Stimulated activated CD4-positive, alpha-beta T cell treated with anti-CD3 and anti-CD28 coated beads, Interleukin-1b, Interleukin-23, amount 100 ng/mL, for 48 hours (primary cell): ENCODE measurements at places on chromosomes 13 and 19.

DNA sequence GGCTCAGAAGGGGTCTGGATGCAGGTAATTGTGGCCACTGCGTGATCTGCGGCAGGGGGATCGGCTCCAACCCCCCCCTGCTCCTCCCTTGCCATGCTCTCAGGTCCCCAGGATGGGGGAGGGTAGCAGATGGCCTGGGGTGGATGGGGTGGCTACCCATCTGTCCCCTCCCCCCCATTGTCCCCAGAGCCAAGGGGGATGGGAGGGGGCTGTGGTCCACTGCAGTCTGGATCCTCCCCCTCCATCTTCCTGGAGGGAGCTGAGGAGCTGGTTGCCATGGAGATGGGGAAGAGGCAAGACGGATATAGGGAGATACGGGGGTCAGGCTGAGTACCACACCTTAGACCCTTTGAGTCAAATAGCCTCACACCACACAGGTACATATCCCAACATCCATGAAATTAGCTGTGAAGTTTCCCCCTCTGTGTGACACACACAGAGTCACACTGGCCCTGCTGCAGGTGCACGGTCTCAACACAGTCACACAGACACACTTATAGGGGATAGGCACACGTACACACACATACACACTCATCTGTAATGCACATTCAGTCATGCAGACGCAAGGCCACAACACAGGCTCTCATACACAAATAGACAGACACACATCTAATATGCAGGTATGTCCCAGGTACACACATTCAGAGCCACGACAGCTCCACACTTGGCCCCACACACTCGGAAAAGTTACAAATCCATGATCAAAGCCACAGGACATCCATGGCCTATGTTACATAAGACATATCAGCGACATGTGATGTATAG, 1.8 kb upstream of the NOVA2 start:
- no peak for DNase-seq

DNA sequence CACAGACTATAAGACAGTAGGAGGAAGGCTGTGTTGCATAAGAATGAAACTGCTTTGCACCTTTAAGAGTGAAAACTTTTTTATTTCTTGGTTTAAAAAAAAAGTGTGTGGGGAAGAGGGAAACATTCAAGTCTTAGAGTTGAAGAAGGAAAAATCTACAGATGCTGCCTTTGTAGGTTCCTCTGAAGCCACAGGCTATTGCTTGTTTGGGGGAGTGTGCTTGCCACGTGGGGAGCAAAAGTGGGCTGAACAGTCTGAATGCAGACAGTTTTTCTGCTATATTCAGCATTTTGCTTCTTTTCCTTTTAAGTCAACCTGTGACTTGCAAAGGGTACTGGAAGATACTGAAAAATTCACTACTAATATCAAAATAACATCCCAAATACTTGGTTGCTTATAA, 36.9 kb downstream of the EFNB2 start:
- no peak for DNase-seq

GRCh38 chr13:50080203-50080910, 65.1 kb downstream of the KCNRG start:
- DNase-seq = peak; percentile 27

DNA sequence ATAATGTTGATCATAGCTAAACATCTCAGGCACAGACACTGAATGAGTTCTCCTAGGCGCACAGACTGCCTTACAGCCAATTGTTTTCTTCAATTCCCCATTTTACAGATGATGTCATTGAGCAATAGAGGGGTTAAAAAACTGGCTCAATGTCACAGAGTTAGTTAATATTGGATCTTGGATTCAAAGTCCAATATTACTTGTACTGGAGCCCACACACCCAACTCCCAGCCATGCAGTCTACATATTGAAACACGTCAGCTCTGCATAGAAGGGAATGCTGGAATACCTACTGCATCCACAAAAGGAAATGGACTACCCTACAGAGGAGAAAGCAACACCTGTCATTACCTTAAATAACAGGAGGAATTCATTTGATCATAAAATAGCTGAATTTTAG, 76.1 kb upstream of the SLC15A1 start:
- no peak for DNase-seq

DNA sequence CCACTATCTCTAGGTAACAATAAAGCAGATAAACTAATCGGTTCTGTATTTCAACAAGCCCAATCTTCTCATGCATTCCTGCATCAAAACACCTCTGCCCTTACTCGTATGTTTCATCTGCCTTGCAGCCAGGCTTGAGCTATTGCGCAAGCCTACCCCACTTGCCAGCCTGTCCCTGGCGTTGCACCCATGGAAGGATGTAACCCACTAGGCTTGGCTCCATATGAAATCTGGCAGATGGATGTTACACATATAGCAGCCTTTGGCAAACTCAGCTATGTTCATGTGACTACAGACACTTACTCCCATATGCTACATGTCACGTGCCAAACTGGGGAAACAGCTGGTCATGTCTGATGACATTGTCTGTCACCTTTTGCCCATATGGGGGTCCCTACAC, 11.9 kb upstream of the ZNF549 start:
- no peak for DNase-seq

DNA sequence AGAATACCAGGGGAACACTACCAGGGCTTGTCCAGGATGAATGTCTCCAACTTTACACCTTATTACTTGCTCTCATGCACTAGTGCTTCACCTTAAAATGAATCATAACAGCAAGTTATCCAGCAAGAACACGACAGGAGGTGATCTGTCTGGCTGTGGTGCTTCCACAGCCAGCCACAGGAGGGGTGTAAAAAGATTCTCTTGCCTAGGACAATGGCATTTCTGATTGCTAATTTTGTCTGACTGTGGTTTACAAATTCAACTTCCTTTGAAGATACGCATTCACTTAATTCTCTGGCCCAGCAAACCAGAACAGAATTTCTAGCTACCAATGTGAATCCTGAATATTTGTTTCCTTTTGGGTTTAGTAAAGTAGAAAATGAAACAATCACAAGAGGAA, 23.1 kb upstream of the COG3 start:
- DNase-seq = peak; percentile 25

DNA sequence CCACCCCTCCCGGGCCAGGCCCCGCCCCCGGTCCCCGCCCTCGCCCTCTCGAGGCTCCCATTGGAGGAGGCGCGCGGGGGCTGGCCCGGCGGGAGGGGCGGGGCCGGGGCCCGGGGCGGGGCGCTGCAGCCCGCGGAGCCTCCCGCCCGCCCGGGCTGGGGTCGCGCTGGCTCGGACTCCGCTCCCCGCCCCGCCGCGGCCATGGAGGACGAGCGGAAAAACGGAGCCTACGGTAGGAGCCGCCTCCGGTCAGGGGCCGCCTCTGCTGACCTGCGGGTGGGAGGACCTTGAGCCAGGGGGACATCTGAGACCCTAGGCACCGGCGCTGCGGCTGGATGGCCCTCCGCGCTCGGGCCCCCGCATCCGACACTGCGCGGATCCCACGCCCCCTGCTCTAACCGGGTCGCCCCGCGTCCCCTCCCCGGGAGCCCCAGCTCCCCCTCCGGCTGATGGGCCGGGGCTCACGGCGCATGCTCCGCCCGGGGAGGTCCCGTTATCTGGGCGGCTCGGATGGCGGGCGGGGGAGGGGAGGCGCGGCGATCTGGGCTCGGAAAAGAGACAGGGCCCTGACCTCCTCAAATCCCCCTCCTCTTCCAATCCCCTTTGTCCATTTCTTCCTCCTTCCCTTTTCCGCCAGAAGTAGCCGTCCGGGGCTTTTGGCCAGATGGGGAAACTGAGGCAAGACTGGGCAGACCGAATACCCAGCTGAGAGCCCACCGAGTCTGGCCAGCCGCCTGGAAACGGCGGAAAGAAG, 15.4 kb upstream of the AP1M2 start:
- peak; percentile 89 for DNase-seq

DNA sequence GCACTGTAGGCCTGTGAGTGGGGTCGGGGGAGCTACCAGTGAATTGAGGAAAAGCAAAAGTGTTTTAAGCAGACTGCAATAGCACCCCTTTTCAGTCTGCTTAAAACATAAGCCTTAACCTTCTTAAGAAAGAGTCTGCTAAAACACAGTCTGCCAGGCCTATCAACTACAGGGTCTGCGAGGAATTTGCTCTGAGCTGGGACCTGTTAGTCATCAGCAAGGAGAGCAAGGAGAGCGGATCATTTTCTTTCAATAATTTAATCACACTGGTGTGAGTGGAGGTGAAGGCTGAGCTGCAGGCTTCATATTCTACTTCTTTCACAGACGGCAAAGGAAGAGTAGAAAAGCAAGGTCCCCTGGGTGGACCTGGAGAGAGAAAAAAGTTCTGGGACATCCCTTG, 342.7 kb downstream of the ENOX1 start:
- no peak for DNase-seq

GRCh38 chr19:55460670-55461258, 678 bp downstream of the ISOC2 start:
- peak; percentile 46 for DNase-seq

- no peak for DNase-seq
These were observed 6.0 kb upstream of the ELAVL3 start for GRCh38 chr19:11486661-11487503.

DNA sequence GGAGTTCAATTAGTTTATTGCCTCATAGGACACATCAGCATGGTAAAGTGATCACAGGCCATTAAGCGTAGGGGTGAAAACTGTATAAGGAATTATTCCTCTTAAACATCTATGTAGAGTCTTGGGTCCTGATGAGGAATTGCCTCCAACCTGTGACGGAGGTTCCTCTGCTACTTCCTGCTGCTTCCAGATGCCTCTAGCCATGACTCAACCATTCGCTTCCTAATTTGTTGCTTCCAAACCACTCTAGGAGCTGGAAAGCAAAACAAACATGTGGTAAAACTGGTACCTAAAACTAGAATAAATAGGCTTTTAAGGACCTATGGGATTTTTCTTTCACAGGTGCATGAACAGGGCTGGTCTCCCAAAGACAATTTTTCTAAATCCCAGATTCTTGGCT, 253.8 kb downstream of the KLF12 start:
- DNase-seq = no peak

- no peak for DNase-seq
These were observed 37.2 kb downstream of the METTL21C start for GRCh38 chr13:102657630-102658029.

DNA sequence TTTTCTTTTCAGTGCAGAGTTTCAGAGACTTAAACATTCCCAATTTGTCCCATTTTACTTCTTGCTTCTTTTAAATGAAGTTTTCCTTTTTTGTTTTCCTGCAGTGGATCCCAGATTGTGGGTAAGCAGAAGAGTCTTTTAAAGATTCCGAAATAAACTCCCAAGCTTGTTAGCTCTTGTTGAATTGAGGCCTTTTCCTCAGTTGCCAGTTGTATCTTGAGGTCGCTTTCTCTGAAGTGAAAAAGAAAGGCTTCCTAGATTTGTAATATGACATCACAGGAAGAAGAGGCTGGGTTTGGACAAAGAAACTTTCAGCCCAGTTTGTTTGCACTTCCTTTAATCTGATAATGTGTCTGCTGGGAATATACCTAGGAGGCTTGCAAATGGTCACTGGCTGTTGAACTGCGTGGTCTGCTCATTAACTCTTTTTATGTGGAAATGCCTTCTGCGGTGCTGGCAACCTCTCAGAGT, at the start of gene LPAR6:
TSS of gene LPAR6 (minus strand) at position 233 of the 471 bp plus-strand sequence. CDS start 690 bp downstream, outside the sequence.
- DNase-seq = no peak

DNA sequence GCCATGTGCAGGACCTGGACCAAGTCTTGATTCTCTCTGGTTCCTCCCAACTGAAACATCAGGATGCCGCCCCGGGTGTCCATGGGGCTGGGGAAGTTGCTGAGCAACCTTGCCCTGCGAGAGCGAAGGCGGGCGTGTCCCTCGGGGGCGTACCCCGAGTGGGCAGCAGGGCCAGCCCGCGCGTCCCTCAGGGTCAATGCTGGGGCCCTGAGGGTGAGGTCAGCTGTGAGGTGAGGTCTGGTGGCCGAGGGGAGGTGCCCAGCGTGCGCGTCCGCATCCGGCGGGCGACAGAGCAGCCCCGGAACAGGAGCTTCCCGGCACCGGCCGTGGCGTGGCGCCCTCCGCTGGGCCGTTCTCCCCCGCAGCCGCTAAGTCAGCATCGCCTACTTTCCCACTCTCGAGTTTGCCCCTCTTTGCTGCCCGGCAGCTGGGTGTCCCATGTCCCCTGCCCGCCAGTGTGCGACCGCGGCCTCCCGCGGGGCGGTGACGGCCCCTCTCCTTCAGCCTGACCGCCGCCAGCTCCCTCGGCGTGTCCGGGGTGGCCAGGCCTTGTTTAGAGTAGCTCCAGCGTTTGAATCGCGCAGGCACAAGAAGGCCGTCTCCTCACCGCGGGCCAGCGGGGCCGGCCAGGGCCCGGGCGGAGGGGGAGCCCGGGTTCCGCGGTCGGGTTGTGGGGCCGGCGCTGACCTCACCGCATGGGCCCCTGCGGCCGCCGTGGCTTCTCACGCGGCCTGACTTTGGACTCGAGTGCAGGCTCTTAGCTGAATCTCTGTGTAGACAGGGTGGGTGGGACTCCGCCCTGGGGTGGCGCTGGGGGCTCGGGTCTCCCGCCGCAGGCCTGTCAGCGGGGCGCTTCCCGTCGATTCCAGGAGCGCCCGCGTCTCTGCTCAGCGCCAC, 33.0 kb downstream of the GJA3 start:
- DNase-seq = peak; percentile 10
